Spinal cord (tissue), 10 donors: ENCODE measurements at places on chromosomes 12 and 14. TPM values are rescaled to one million over a fixed set of nuclear protein-coding genes. Genes with fewer than 3 reads are reported as not detected.

GRCh38 chr12:127479256-127479655, 787.7 kb upstream of the TMEM132C start:
- no peaks in the 10 kb centered on the region for H3K27me3 ChIP-seq
- peaks cover 3% of the 10 kb centered on the region for H3K4me1 ChIP-seq
- H3K36me3 ChIP-seq = no peaks in the 10 kb centered on the region
- no peak overlapping the region for H3K27ac ChIP-seq
- DNase-seq = no peak
- no peak overlapping the region for H3K4me3 ChIP-seq

- peaks cover 16% of the 10 kb centered on the region for H3K4me1 ChIP-seq
- H3K27ac ChIP-seq = no peak overlapping the region
- H3K36me3 ChIP-seq = no peaks in the 10 kb centered on the region
- H3K4me3 ChIP-seq = peak overlapping the region; percentile 67
- DNase-seq = peak; percentile 9
- H3K27me3 ChIP-seq = peaks cover 28% of the 10 kb centered on the region
Observed at GRCh38 chr12:33438025-33438772, 1.4 kb downstream of the SYT10 start.

GRCh38 chr12:50211392-50212070, 44.4 kb upstream of the CERS5 start:
- DNase-seq = no peak
- H3K27ac ChIP-seq = no peak overlapping the region
- no peaks in the 10 kb centered on the region for H3K27me3 ChIP-seq
- peaks cover 4% of the 10 kb centered on the region for H3K36me3 ChIP-seq
- no peak overlapping the region for H3K4me3 ChIP-seq
- peaks cover 3% of the 10 kb centered on the region for H3K4me1 ChIP-seq

- no peak for DNase-seq
- no peak overlapping the region for H3K4me3 ChIP-seq
- no peaks in the 10 kb centered on the region for H3K27me3 ChIP-seq
Observed at GRCh38 chr12:5768581-5769196, 176.4 kb downstream of the ANO2 start.

DNA sequence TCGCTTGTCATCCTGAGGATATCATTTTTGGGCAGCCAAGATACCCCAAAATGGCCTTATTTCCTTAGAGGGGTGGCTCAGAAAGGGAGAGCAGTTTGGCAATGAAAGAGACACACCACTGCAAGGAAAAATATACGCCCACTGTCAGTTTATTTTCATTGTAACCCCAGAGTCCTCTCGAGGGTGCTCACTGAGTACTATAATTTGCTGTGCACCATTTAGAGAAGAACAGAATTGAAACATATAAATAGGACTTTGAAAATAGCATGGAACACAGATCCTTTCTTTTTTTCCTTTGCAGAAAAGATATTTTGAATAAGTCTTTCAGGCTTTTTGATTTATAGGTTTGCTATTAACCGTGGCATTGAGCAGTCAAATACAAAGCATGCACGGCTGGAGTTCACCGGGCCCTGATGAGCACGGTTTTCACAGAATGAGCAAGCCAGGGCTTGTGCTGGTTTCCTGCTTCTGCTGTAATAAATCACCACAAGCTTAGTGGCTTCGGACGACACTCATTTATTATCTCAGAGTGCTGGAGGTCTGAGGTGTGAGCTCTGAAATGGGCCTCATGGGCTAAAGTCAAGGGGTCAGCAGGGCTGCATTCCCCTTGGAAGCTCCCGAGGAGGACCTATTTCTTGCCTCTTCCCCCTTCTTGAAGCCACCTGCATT, 152.3 kb downstream of the ZNF664 start:
- no peak overlapping the region for H3K27ac ChIP-seq
- H3K4me1 ChIP-seq = peaks cover 13% of the 10 kb centered on the region
- no peak for DNase-seq
- no peak overlapping the region for H3K4me3 ChIP-seq
- no peaks in the 10 kb centered on the region for H3K36me3 ChIP-seq
- no peaks in the 10 kb centered on the region for H3K27me3 ChIP-seq

GRCh38 chr12:62128175-62128975, 131.8 kb upstream of the USP15 start:
- no peak overlapping the region for H3K4me3 ChIP-seq
- no peaks in the 10 kb centered on the region for H3K4me1 ChIP-seq
- no peaks in the 10 kb centered on the region for H3K36me3 ChIP-seq
- H3K27me3 ChIP-seq = no peaks in the 10 kb centered on the region
- H3K27ac ChIP-seq = no peak overlapping the region

- H3K27me3 ChIP-seq = no peaks in the 10 kb centered on the region
- H3K27ac ChIP-seq = peak overlapping the region; percentile 10
- H3K4me3 ChIP-seq = no peak overlapping the region
- no peak for DNase-seq
- H3K4me1 ChIP-seq = peaks cover 95% of the 10 kb centered on the region
Observed at GRCh38 chr14:93032421-93032936, 83.2 kb downstream of the ITPK1 start.

DNA sequence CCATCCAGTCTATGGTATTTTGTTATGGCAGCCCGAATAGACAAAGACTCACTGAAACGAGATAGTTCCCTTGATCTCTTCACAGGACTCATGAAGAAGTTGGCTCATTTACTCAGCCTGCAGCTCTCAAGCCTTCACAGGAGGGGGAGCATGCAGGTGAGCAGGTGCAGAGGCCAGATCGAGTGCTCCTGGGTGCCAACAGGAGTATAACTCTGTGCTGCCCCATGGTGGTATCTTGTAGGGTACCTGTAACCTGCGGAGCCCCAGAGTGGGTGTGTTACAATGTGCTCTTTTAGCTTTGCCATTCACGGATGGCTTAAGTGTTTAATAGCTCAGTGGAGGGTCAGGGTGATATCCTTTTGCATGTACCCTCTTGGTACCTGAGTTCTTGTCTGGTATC, 159.5 kb downstream of the METTL25 start:
- no peak overlapping the region for H3K4me3 ChIP-seq
- H3K27me3 ChIP-seq = no peaks in the 10 kb centered on the region
- no peak overlapping the region for H3K27ac ChIP-seq
- no peaks in the 10 kb centered on the region for H3K4me1 ChIP-seq

- no peak for DNase-seq
- H3K4me1 ChIP-seq = peaks cover 47% of the 10 kb centered on the region
- H3K27ac ChIP-seq = no peak overlapping the region
- H3K36me3 ChIP-seq = peaks cover 81% of the 10 kb centered on the region
Observed at GRCh38 chr12:124488520-124488919, 78.9 kb downstream of the NCOR2 start.

DNA sequence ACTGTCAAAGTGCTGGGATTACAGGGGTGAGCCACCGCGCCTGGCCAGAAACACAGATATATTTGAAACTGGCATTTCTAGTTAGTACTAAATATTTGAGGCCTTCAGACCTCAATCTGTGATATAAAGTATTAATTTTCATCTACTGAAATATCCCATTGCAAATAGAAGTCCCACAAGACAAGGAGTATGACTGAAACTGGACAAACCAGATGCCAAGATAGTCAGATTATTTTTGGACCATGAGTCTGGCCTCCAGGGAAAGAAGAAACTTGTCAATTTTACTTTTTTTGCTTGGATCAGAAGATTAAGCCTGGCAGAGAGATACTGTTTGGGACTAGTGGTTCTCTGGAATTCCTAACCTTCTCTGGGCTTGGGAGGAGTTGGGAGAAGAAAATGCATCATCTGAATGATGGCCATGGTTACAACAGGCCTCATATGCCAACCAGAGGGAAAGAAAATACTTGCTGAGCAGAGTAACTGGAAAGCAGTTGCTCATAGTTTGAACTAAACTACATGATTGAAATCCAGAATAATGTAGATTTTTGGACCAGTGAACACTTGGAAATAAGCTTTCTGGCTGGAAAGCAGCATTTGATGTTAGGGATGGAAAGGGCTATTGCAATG, 2.9 kb upstream of the SMOC1 start:
- no peak for DNase-seq
- no peak overlapping the region for H3K4me3 ChIP-seq
- H3K27me3 ChIP-seq = peaks cover 9% of the 10 kb centered on the region
- no peaks in the 10 kb centered on the region for H3K36me3 ChIP-seq
- H3K27ac ChIP-seq = no peak overlapping the region

GRCh38 chr12:27919671-27920235, 52.8 kb downstream of the PTHLH start:
- H3K4me3 ChIP-seq = no peak overlapping the region
- H3K36me3 ChIP-seq = no peaks in the 10 kb centered on the region
- no peak overlapping the region for H3K27ac ChIP-seq
- H3K4me1 ChIP-seq = no peaks in the 10 kb centered on the region
- no peaks in the 10 kb centered on the region for H3K27me3 ChIP-seq

GRCh38 chr12:14418451-14418890, 53.0 kb downstream of the ATF7IP start:
- no peak overlapping the region for H3K4me3 ChIP-seq
- H3K4me1 ChIP-seq = no peaks in the 10 kb centered on the region
- no peak for DNase-seq
- H3K27me3 ChIP-seq = no peaks in the 10 kb centered on the region
- H3K27ac ChIP-seq = peak overlapping the region; percentile 79

- H3K4me1 ChIP-seq = no peaks in the 10 kb centered on the region
- no peak for DNase-seq
- H3K27ac ChIP-seq = no peak overlapping the region
- H3K36me3 ChIP-seq = no peaks in the 10 kb centered on the region
- H3K27me3 ChIP-seq = no peaks in the 10 kb centered on the region
Observed at GRCh38 chr12:1481326-1481725, 113.1 kb downstream of the FBXL14 start.

DNA sequence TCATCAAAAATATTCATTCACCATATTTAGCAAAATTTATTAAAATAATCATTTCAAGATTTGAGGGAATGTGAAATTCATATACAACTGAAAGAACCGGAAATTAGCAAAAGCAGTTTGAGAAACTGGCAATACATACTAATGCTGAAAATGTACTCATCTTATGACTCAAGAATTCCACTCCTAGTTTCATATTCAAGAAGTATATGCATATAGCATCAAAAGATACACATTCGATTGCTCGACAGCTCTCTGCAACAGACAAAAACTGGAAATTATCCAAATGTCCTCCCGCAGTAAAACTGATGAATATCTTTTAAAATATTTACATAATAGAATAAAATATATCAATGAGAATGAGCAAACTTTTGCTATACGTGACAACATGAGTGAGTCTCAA, 189.2 kb upstream of the MGAT4C start:
- no peaks in the 10 kb centered on the region for H3K36me3 ChIP-seq
- no peaks in the 10 kb centered on the region for H3K27me3 ChIP-seq
- no peak for DNase-seq
- H3K4me3 ChIP-seq = no peak overlapping the region

DNA sequence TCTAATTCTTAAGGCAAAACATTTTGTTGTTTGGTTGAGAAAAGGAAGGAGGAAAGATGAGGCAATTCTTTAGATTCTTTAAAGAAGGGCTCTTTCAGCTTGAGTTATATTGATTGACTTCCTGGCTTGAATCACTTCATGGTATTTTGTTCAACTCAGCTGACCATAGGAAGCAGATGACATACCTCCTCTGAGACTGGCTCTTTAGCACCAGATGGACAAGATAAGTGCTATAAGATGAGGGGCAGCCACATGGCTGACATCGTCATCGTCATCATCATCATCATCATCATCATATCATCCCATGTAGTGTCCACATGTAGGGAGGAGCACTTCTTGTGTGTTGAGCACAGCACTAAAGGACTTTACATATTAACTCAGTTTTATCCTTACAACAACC, 81.3 kb downstream of the SSPN start:
- H3K36me3 ChIP-seq = no peaks in the 10 kb centered on the region
- no peak for DNase-seq
- H3K4me1 ChIP-seq = peaks cover 28% of the 10 kb centered on the region
- H3K4me3 ChIP-seq = no peak overlapping the region
- H3K27ac ChIP-seq = no peak overlapping the region
- H3K27me3 ChIP-seq = no peaks in the 10 kb centered on the region

DNA sequence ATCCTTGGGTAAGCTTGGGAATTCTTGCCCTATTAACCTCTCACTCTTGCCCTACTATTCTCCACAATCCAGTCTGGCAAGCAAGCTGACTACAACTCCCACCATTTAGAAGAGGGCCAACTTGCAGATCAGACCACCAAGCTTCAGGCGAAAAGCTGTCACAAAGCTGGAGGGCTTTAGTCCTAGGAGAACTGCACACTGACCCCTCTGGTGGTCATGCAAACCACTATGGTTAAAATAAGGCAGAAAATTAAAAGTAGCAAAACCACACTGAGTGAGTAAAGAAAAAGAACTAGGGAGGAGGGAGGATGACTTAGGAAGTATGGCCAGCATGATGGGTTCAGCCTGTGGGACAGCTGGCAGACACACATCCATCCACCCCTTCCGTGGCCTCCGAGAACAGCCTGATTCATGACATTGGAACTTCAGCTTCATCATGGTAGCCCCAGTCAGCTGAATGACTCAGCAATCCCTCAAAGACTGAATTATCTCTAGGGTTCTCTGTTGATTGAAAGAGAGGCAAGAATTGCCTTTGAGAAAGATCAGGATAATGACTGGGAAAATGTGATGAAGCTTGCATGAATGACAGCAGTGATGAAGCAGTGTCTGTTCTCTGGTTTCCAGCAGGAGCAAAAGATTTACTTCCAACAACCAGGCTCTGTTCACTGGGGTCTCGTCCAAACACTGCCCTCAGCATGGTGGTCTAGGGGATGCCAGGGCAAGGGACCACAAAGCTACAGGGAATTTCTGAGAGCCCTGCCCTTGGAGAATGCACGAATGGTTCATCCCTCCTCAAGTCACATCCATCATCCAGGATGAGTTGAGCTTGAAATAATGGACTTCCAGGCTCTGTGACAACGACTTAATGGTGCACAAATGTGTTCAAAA, 24.4 kb downstream of the PITPNM2 start:
- H3K36me3 ChIP-seq = no peaks in the 10 kb centered on the region
- H3K27ac ChIP-seq = no peak overlapping the region
- peaks cover 4% of the 10 kb centered on the region for H3K4me1 ChIP-seq

- peaks cover 5% of the 10 kb centered on the region for H3K4me1 ChIP-seq
- peaks cover 2% of the 10 kb centered on the region for H3K36me3 ChIP-seq
- H3K27me3 ChIP-seq = no peaks in the 10 kb centered on the region
- DNase-seq = no peak
- no peak overlapping the region for H3K4me3 ChIP-seq
Observed at GRCh38 chr12:2410496-2410895, 357.7 kb downstream of the CACNA1C start.

The RASSF3 gene
- polyA plus RNA-seq = 9.4 TPM

The SLC5A8 gene
- 0.40 TPM for polyA plus RNA-seq

The POLE gene
- polyA plus RNA-seq = 69.9 TPM

The ANKRD13A gene
- 31.2 TPM for polyA plus RNA-seq

The LRP1-AS gene
- not detected for polyA plus RNA-seq

The RILPL2 gene
- 2.0 TPM for polyA plus RNA-seq

The TRIM9 gene
- 104 TPM for polyA plus RNA-seq

The CCDC198 gene
- 12.1 TPM for polyA plus RNA-seq

The ORMDL2 gene
- 25.7 TPM for polyA plus RNA-seq

The TTC9 gene
- polyA plus RNA-seq = 41.1 TPM

The SEL1L gene
- 42.7 TPM for polyA plus RNA-seq

The KRT6C gene
- polyA plus RNA-seq = not detected

The NEUROD4 gene
- 1.0 TPM for polyA plus RNA-seq

The PAX9 gene
- 0.29 TPM for polyA plus RNA-seq

The HOXC5 gene
- 11.8 TPM for polyA plus RNA-seq
